ENCODE measurements at places on chromosomes 1 and 21.

- no peak for DNase-seq
Observed at GRCh38 chr1:99239690-99240089, 24.6 kb upstream of the PLPPR4 start.

DNA sequence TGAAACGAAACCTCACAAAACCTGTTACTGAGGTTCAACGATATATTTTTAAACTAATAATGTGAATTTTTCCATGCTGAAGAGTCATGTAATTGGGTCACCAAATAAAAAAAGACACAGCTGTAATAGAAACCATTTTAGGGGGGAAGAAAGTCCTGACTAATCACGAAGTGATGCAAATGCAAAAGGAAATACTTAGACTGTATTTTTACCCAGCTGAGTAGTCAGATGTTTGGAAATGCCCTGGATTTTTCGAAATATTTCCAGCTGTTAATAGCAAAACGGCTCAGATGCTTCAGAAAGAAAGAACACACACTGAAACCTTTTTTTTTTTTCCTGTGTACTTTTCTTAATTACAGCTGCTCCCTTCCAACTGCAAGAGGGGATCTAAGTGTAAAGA lies 210.3 kb downstream of the SETD4 start:
- DNase-seq = no peak

DNA sequence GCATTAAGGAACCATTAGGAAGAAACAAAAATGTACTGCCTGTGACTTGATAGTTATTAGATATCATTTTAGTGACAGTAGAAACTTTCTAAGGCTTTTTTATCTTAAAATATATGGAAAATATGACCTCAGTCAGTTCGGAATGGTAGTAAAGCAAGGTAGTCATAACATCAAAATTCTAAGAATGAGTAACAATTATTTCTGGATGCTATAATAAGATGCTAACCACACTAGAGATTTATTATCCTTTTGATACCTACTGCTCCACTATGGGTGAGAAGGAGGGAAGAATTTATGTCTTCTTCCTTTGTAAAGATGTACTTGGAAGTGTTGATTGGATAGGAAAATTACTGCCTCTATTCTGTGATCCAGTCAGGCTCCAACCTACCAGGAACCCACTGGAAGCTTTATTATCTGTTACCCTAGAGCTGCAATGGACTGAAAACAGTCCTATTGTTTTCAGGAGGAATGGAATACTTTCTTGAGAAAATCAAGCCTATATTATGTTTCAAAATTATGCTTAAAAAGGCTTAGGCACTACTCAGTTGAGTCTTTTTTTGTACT lies 8.8 kb downstream of the FMN2 start:
- no peak for DNase-seq

DNA sequence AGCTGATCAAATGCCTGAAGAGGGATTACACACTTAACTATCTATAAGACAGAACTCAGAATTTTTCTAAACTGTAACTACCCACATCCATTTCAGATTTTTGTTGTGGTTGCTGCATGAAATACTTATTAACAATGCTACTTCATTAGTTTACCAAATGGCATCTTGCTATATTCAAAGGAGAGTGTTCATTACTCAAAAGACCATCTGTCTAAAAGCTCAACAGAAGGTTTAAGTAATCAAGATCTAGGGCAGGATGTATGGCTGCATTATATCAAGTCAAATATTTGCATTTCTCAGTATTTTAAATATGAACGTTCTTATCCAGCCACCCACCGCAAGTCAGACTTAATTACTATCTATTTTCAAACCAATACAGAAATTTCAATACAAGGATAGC lies 79.9 kb downstream of the SIPA1L2 start:
- DNase-seq = no peak

GRCh38 chr1:113434874-113435175 lies 44.5 kb downstream of the MAGI3 start:
- no peak for DNase-seq

DNA sequence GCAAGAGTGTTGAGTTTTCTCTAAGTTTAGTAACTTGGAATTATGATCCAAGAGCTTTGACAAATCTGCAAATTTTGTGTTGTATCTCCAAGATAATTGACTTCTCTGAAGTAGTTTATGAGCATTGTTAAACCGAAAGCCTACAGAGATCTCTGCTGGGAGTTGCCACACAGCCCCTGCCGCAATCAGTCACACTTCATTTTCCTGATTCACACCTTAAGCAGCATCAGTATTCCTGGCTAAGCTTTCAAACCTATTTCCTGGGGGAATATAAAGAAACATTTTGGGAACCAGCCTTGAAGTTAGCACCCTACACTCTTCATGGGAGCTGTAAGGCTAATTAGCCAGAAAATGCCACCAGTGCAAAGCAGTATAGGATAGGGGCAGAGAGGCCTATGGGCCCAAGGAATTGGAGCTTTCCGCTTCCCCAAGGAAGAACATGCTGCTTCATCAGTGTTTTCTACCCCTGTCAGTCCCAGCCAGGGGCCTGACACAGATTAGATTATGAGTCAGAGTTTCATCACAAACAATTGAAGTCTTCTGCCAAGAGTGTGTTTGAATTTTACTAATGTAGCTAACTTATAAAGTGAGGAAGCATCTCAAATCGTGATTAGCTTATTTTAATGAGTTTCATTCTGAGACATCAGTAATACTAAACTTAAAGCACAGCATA lies 23.2 kb upstream of the CACYBP start:
- DNase-seq = no peak

GRCh38 chr1:77281491-77282186 lies at the start of gene AK5:
TSS of gene AK5 (plus strand) at chr1:77282019. CDS start at chr1:77282314, 295 bp downstream.
- peak; percentile 87 for DNase-seq

- peak; percentile 37 for DNase-seq
Observed at GRCh38 chr1:100834777-100835660, 59.6 kb downstream of the EXTL2 start.

- no peak for DNase-seq
Observed at GRCh38 chr1:1281533-1282321, 1.5 kb downstream of the SCNN1D start.

DNA sequence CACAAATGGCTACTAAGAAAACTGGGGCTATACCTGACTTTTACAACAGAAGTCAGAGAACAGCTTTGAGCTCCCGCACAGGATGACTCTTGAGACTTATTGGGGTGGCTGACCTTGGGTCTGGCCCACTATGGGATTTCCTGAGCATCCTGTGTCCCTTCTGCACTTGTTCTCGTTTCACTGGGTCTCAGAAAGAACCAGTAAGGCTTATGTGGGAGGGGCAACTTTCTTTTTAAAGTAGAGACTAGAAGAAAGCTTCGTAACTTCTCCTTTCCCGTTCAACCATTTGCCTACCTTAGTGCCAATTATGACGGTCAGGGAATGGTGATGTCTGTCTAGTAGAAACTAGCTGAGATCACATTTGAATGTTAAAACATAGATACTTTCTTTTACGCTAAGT lies 59.5 kb upstream of the C1orf105 start:
- no peak for DNase-seq

DNA sequence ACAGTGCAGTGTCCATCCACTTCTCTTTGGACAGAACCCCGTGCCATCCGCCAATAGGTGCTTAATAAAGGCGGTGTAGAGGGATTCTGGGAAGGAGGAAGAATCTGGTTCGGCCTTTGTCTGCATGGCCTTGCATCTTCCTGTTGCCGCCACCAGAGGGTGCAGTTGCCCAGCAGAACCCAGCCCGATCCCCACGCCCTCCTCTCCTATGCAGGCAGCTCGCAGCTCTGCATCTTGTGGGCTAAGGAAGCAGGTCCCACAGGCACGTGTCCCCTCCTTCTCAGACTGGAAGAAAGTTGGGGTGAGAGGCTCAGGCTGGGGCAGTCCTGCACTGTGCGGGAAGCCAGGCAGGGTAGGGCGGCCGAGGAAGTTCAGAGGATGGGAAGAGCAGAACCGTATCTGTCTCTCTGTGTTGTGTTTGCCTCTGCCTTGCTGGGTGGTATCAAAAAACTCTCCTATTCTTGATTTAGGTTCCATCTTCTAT lies 20.8 kb downstream of the NAV1 start:
- peak; percentile 95 for DNase-seq

GRCh38 chr1:64686828-64687724 lies 57.8 kb upstream of the RAVER2 start:
- peak; percentile 61 for DNase-seq

DNA sequence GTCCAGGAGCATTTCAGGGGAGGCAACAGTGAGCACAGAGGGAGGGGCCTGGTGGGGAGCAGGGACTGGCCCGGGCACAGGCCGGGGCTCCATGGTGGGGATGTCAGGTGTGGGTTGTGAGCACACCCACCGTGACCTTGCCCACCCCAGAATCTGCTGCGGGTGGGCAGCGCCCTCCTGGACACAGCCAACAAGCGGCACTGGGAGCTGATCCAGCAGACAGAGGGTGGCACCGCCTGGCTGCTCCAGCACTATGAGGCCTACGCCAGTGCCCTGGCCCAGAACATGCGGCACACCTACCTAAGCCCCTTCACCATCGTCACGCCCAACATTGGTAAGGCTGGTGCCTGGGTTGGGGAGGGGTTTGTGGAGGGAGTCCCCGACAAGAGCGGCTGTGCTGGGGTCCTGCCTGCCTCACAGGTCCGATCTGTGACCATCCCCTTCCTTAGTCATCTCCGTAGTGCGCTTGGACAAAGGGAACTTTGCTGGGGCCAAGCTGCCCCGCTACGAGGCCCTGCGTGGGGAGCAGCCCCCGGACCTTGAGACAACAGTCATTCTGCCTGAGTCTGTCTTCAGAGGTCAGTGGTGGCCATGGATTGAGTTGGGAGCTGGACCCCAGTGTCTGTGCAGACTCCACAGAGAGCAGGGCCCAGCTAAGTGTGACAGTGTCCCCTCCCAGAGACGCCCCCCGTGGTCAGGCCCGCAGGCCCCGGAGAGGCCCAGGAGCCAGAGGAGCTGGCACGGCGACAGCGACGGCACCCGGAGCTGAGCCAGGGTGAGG lies 14.3 kb downstream of the PSRC1 start:
- no peak for DNase-seq

DNA sequence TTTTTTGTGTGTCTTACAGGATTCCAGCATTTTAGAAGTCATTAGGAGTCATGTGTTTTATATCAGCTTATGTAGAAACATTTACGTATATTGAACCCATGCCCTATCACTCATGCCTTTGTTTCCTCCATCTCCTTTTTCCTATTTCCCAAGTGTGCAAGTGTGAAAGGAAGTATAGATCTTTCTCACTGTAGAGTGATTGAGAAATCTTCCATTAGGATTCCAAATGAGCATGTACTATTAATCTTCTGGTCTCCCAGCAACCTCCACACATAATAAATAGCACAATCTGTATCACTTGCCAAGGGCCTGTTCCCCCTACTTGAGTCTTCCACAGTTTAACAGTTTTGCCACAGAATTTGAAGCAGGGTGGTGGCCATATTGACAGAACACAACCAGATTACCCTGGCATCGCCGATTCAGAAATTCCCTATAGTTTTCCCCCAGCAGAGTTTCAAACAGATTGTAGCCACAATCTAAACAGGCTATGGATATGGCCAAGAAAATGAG lies 1052.8 kb downstream of the TTLL7 start:
- no peak for DNase-seq

DNA sequence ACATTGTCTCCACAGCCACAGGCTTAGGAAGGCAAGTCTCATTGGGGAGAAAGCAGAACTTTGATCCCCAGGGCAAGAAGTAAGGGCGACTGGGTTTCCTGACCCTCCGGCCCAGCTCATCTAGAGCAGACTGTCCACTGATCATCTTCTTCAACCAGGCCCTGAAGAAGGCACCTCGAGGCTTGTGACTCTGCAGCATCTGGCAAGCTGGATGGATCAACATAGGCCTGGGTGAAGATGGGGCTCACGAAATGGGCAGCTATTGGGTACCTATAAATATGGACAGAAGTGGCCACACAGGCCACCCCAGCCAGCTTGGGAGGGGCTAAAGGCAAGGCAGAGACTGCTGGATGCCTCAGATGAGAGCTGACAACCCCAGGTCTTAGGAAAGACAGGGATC lies 13.0 kb downstream of the TAL1 start:
- no peak for DNase-seq

- no peak for DNase-seq
Observed at GRCh38 chr1:25099343-25099951, 132.9 kb downstream of the SYF2 start.

- DNase-seq = no peak
Observed at GRCh38 chr1:225825607-225826007, 15.7 kb downstream of the EPHX1 start.

DNA sequence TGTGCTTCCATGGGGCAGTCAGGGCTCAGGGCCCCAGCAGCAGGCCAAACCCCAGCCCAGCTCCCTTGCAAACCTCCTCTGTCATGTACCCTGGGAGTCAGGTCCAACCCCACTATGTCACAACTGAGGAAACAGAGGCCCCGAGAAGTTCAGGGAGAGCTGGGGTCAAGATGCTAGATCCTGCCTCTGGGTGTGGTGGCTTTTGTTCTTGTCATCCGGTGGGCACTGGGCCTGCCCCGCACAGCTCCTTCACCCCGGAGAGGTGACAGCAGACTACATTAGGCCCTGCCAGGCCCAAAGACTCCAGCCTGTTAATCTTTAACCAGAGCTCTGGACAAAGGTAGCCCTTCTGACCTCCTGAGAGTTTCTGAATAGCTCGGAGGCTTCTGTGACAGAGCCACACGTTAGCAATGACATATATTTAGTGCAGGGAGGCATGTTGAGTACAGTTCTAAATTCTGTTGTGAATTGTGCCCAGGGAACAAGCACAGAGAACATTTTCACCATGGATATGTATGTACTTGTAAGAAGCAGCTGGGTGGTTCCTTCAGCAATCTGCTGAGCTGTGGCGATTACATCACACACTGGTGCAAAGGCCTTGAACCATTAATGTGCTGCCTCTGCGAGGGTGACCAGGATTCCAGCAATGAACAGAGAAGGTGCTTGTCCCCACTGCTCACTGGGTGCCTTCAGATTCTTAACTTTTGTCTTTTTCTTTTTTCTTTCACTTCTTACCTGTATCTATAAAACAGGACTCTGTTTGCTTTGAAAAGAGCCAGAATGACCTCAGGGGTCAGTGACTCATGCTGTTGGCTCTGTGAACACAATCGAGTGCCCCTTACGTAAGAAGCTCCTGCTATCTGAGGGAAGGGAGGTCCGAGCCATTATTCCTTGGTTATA lies 102.8 kb downstream of the RHOU start:
- DNase-seq = no peak

- DNase-seq = no peak
Observed at GRCh38 chr1:18151436-18152122, 44.0 kb downstream of the IGSF21 start.

DNA sequence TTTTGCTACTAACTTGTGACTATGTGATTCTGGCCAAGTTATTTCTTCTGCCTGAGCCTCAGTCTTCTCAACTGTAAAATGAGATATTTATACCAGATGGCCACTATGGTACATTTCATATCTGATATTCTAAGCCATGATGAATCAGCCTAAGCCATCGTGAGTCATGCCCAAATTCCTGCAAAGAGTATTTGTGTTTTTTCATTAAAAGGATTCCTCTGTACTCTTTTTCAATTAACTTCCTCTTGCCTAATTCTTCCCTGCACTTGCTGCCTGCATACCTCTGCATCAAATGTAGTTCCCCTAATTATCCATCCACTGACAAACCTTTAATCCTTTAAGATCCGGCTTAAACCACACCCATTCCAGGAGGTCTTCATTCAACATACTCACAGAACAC lies 575.1 kb upstream of the BEND5 start:
- peak; percentile 24 for DNase-seq

DNA sequence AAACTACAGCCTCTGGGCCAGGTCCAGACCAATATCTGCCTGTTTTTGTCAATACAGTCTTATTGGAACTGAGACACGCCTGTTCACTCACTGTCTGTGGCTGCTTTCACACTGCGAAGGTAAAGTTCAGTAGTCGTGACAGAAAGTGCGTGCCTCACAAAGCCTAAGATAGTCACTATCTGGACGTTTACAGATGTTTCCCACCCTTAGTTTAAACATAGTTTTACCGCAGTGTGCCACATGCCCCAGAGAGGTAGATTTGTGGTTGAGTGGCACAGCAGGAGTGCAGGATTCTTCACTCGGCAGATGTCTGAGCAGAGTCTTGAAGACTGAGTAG lies 61.9 kb downstream of the NFASC start:
- no peak for DNase-seq

All from D341Med (cell line).